ENCODE measurements at places on chromosomes 6 and 20.

DNA sequence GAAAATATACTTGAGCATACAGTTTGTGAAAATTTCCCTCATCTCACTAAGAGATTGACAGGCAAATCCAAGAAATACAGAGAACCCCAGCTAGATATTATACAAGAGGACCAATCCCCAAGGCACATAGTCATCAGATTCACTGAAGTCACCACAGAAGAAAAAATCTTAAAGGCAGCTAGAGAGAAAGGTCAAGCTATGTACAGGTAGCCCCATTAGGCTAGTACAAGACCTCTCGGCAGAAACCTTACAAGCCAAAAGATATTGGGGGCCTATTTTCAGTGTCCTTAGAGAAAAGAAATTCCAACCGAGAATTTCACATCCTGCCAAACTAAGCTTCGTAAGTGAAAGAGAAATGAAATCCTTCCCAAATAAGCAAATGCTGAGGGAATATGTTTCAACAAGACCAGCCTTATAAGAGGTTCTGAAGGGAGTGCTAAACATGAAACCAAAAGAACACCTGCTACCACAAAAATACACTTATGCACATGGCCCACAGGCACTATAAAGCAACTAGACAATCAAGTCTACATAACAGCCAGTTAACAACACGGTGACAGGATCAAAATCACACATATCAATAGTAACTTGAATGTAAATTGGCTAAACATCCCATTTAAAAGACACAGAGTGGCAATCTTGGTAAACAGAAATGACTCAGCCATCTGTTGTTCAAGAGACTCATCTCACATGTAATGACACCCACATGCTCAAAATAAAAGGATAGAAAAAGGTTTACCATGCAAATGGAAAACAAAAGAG lies 96.3 kb downstream of the FHL5 start:
- DNase-seq, result no peak

- DNase-seq, result no peak
Measured at GRCh38 chr20:17226410-17227218, at the start of gene PCSK2. PCSK2 (plus strand) TSS chr20:17227040; CDS start chr20:17227306, 266 bp downstream.

GRCh38 chr20:47361057-47361915 lies 4.8 kb upstream of the ZMYND8 start:
- no peak for DNase-seq

DNA sequence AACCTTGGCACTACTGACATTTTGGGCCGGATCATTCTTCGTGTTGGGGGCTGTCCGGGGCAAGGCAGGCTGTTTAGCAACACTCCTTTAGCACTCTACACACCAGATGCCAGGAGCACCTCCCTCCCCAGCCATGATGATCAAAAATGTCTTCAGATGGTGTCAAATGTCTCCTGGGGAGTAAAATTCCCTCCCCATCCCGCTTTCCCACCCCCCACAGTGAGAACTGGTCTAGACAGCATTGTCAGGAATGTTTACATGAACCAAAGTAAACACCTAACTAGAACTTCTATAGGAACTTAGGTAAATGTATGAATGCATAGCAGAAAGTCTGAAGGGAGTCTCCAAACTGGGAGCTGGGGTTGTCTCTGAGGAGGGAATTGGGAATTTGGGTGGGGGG lies 70.0 kb upstream of the TOP1 start:
- no peak for DNase-seq

- peak; percentile 1 for DNase-seq
Measured at GRCh38 chr6:95325916-95326315, 251.4 kb upstream of the MANEA start.

- DNase-seq, result no peak
Measured at GRCh38 chr6:46628498-46628897, 24.1 kb downstream of the CYP39A1 start.

DNA sequence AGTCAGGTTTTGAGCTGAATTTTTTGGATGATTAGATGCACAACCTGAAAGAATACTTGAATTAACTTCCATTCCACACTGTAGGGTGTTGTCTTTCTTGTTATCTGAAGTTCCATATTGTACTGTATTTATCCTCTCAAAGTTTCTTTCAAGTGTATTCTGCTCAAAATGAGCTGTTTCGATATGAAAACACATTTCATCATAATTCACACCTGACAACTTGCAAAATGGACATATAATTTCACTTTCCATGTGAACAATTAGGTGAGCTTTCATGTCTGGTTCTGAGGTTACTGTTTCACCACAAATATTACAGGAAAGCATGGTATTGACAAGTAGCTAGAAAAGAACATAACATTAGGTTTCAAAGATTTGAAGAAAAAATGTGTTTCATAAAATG lies 1.7 kb downstream of the ZUP1 start:
- DNase-seq, result no peak

GRCh38 chr6:130032758-130033340 lies 14.5 kb downstream of the L3MBTL3 start:
- DNase-seq, result peak; percentile 30

DNA sequence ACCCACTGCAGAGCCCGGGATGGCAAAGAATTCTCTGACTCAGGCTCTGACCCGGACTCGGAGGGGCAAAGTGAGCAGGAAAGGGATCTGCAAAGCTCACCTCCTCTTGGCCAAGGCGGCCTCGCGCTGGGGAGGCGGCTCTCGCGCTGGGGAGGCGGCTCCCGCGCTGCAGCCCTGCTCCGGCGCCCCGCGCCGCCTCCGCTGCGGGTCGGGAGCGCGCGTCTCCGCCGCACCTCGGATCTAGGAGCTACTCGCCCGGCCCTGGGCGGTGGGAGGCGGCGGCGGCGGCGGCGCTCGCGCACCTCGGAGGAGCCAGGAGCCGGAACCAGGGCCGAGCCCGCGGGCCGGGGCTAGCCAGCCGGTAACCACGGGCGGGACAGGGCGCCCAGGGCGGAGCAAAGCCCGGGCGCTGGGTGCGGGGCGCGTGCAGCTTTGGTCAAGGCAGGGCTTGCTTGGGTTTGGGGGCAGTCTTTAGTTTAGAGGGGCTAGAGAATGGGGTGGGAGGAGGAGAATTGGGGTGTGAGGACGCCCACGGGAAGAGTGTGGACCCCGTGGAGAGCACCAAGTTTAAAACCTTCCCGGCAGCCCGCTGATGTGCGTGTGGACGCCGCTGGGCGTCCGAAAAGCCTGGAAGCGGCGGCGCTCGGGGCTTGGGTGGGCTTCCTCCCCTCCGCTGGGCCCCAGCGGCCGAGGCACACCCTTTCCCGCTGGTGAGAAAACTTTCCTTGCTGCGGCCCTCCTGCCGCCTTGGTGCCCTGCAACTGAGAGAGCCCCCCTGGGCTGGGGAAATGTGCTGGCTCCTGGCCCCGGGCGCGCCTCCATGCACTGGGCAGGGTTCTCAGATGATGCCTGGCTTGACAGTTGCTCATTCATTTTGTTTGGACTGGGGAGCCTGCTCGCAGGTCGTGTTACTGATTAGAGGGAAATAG lies at the start of gene MRAP2:
Gene MRAP2, plus strand, starts transcription at position 250 of the 929 bp plus-strand sequence. CDS start 21,547 bp downstream, outside the sequence.
- DNase-seq, result no peak

DNA sequence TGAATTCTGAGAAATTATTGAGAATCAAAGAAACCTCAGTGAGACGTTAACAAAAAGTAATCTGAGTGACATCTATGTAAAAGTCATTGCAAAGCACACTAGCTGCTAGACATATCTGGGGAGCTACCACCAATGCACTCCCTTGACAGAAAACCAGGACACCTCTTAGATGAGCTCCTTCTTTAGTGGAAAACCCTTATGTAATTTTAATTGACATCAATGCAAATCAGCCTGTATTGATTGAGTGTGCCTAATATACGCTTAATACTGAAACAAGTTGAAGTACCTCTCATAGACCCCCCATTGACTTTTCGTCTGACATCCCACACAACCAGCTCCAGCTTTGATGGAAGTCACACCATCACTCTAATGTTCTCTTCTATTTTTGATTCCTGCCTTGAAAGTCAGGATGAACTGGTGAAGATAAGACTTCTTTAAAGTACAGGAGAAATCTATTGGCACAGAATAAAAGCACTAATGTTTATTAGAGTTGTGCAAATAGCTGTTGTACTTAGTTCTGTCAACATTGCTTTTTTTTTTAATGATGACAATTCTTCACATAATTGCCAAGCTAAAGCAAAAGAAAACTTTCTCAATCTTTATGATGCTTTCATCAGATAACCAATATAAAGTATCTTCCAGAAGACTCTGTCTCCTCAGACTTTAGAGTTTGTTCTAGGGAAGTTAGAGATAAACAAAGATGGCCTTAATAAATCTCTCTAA lies 98.0 kb upstream of the FAM8A1 start:
- DNase-seq, result no peak

- DNase-seq, result no peak
Measured at GRCh38 chr6:134199848-134200606, 117.9 kb downstream of the SGK1 start.

DNA sequence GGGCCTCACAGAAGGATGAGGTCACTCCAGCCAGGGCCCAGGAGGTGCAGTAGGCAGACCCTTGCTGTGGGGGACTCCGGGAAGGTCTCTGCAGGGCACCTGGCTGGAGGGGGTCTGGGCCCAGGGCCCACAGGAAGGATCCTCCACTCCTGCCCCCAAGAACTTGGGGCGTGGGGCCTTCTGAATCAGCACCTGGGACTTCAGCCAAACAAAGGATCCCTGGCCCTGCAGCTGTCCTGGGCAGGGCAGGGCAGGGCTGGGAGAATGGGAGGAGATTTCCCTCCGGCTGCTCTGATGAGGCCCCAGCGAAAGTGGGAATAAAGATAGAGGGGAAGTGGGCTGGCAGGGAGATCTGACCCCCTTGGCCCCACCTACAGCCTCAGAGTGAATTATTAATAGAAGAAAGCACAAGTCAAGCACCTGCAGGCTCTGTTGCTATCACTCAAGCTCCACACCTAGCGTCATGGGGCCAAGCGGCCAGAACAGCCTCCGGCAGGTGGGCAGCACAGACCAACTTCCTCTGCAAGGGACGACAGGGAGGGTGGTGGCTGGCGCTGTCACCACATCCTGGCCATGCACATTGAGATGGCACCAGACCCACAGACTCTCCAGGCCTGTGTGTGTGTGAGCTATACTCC lies 61.6 kb upstream of the MRPS10 start:
- no peak for DNase-seq

GRCh38 chr6:147164761-147165160 lies 39.5 kb upstream of the STXBP5 start:
- DNase-seq, result no peak

DNA sequence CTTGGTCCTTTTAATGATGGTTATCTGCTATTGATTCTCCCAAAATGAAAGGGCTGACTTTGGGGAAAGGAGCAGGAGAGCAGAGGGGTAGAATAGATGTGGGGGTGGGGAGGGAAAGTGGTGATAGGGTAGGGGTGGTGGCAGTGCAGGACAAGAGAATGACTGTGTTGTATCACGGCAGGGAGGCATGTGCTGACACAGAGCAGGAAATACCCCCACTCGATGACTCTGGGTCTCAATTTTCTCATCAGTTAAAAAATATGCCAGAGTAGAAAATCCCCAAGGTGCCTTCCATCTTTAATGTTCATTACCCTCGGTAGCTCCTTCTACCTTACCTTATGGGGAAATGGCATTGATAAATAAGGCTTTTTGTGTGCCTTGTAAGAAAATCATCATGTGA lies 79.0 kb upstream of the ATXN1 start:
- no peak for DNase-seq

- no peak for DNase-seq
Measured at GRCh38 chr6:141685416-141685815, 447.3 kb upstream of the GJE1 start.

DNA sequence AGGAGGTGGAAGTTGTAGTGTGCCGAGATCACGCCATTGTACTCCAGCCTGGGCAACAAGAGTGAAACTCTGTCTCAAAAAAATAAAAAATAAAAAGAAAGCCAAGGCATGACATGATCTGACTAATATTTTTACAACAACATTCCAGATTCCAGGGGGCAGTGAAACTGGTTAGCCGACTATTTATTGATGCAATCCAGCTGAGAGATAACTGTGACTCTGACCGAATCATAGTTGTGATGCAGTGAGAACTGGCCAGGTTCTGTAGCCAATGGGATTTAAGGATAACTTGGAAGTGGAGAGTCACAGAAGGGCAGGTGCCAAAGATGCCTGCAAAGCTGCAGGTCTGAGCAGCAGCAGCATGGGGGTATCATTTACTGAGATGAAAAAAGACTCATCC lies 82.9 kb upstream of the TSHZ2 start:
- no peak for DNase-seq

GRCh38 chr6:29864037-29864810 lies 36.6 kb downstream of the HLA-G start:
- DNase-seq, result no peak

- DNase-seq, result no peak
Measured at GRCh38 chr6:88626460-88626859, 337.0 kb downstream of the RNGTT start.

- DNase-seq, result no peak
Measured at GRCh38 chr6:128161263-128161662, 260.4 kb upstream of the THEMIS start.

DNA sequence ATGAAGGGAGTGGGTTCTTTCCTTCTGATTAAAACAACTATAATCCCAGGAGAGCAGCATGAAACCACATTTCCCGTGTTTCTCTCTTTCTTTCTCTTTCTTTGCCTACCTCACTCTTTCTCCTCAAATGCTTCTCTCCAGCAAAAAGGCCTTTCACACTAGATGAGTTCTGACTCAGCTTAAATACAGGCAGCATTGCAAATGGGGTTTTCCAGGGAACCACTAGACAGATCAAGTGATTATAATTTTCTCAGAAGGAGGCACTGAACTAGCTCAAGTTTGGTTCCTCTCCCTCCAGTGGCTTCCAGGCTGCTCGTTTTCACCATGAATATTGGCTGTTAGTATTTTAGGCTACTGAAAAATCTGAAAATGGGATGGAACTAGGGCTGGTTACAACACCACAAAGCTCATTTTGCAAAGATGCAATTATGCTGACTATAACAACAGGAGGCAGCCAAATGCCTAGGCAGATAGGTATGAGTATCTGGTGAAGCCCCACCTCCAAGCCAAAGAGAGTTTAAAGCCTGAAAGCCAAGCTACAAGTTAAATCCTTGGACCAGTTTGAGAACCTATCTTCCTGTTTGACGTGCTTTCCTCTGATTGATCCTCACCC lies 260.0 kb downstream of the MMUT start:
- no peak for DNase-seq

DNA sequence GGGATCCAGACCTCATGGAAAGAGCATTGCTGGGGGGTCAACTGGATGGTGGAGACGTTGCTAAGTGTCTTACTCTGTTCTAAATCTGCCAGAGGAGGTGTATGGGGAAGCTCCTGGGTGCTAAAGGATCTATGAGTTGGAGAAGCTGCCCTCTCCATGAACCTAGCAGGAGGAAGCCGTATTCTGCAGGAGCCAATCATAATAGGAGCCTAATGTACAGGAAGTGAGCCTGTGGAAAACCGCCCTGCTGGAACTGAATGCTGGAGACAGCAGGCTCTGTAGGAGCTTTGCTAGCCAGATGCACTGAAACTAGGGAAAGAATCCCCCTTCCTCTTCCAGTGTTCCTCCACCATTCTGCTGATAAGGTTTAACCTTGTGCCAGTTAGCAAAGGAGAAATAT lies 10.9 kb downstream of the CASP8AP2 start:
- DNase-seq, result peak; percentile 56

DNA sequence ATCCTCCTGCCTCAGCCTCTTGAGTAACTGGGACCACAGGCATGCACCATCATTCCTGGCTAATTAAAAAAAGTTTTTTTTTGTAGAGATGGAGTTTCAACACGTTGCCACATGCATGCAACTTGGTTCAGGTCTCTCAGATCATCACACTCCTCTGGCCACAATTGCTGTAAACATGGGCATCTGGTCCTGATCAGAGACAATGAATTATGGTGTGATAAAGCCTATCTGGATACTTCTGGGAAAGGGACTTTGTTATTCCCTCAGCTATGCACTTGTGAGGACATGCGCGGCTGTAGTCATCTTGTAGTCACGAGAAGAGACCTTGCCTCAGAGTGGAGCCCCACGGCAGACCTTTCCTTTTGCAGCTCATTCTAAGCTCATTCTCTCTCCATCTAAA lies 210.9 kb upstream of the ZFP64 start:
- DNase-seq, result no peak
